ENCODE measurements at places on chromosomes 11 and 22. TPM values are rescaled to one million over a fixed set of nuclear protein-coding genes. Genes with fewer than 3 reads are reported as not detected.

- peak overlapping the region; percentile 96 for H3K27ac ChIP-seq
- peaks cover 10% of the 10 kb centered on the region for H3K4me1 ChIP-seq
- DNase-seq, result no peak
- H3K36me3 ChIP-seq, result no peaks in the 10 kb centered on the region
- H3K4me3 ChIP-seq, result peak overlapping the region; percentile 82
Observed at GRCh38 chr22:36027579-36027934, 1.1 kb downstream of the RBFOX2 start.

DNA sequence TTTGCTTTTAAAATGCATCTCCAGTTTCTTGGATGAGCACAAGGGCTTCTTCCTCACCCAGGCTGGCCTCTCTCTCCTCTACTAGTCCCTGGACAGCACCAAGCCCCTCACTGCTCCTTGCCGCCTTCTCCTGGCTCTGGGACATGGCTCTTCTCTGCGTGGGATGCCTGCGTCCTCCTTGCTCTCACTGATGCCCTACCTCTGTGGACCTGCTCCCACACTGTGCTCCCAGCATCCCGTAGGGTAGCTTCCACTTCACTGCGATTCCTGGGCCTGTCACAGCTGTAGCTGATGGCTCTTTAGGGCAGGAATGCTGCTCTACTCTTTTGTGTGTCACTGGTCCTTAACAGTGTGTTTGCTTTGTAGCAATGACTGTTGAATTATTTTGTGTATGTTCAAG lies 136.3 kb downstream of the SNX19 start:
- no peak overlapping the region for H3K4me3 ChIP-seq
- H3K27ac ChIP-seq, result no peak overlapping the region
- H3K36me3 ChIP-seq, result no peaks in the 10 kb centered on the region

The GSTT2B gene
- total RNA-seq, result 5.1 TPM

DNA sequence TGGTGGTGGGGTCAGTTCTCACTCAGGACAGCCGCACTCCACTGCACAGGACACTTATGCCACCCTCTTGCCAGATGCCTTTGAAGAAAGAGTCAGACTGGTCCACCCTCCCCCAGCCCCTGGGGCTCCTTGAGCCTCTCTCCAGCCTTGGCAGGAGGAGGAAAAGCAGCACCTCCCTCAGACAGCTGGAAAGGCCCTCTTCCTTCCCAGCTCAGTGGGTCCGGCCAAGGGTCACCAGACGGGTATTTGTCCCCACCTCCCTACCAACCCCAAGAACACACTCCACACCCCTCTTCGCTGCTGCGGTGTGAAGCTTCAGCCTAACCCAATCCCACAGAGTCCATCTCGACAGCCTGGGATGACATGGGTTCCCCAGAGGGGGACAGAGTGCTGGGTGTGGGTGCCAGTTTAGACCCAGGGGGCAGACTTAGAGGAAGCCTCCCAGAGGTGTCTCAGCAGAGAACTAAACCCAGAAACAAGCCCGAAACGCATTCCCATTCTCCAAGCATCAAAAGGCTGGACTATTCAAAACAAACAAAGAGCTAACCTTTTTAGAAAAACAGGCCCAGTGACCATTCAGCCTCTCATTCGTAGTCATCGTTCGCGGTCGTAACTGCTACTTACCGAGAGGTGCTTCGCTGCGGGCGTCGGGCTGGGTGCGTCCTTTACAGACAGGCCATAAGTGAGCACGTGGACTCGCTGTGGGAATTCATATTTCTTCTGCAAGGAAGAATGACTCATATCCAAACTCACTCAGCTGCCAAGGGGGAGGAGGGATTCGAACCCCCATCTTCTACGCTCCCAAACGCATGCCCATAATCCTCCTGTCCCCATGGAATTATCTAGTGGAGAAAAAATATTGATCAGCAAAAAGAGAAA lies 57.5 kb upstream of the ANO1 start:
- H3K27ac ChIP-seq, result no peak overlapping the region
- H3K27me3 ChIP-seq, result no peaks in the 10 kb centered on the region
- no peaks in the 10 kb centered on the region for H3K36me3 ChIP-seq
- H3K4me1 ChIP-seq, result no peaks in the 10 kb centered on the region
- no peak overlapping the region for H3K4me3 ChIP-seq
- no peak for DNase-seq

DNA sequence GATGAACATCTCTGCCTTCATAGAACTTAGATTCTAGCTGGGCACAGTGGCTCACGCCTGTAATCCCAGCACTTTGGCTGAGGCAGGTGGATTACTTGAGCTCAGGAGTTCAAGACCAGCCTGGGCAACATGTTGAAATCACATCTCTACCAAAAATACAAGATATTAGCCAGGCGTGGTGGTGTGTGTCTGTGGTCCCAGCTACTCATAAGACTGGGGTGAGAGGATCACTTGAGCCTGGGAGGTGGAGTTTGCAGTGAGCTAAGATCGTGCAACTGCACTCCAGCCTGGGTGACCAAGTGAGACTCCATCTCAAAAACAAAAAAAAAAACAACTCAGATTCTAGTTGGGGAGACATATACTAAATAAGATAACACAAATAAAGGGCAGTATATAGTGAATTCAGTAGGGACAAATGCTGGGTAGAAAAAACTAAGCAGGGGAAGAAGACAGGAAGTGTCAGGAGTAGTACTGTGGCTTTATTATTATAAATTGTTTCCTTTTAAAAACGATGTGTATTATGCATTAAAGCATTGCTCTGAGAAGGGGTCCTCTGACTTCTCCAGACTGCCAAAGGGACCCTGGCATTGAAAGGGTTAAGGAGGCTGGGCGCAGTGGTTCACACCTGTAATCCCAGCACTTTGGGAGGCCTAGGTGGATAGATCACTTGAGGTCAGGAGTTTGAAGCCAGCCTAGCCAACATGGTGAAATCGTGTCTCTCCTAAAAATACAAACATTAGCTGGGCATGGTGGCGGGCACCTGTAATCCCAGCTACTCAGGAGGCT lies 46.7 kb downstream of the PACS1 start:
- peaks cover 7% of the 10 kb centered on the region for H3K4me1 ChIP-seq
- no peak for DNase-seq
- H3K27me3 ChIP-seq, result no peaks in the 10 kb centered on the region
- H3K4me3 ChIP-seq, result no peak overlapping the region
- H3K36me3 ChIP-seq, result no peaks in the 10 kb centered on the region
- no peak overlapping the region for H3K27ac ChIP-seq

The TSSK2 gene
- total RNA-seq, result not detected
